ENCODE measurements at places on chromosomes 12 and 14.

DNA sequence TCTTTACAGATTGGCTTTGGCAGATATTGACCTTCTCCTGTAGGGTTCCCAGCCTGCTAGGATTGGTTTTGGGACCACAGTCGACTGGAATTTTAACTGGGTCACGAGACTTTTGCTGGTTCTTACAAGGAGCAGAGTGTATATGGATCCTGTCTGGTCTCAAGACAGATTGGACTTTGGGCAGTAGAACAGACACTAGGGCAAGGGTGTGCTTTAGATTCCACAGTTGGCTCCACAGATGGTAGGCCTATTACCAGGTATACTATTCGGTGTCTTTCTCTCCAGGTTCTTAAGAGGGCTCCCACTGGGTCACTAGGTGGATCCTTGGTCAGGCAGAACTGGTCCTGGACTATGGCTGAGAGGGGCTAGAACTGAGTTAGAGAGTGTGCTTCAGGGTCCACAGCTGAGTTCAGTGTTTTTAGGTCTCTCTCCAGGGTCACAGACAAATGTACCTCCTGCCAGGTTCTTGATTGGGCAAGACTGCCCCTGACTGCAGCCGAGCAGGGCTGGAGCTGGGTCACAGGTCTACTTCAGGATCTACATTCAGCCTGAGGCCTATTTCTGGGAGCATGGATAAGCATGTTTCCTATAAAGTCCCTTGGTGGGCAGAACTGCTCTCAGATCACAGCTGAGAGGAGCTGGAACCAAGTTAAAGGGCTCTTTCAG is 460.2 kb downstream of the TMEM117 start:
- no peak for DNase-seq

DNA sequence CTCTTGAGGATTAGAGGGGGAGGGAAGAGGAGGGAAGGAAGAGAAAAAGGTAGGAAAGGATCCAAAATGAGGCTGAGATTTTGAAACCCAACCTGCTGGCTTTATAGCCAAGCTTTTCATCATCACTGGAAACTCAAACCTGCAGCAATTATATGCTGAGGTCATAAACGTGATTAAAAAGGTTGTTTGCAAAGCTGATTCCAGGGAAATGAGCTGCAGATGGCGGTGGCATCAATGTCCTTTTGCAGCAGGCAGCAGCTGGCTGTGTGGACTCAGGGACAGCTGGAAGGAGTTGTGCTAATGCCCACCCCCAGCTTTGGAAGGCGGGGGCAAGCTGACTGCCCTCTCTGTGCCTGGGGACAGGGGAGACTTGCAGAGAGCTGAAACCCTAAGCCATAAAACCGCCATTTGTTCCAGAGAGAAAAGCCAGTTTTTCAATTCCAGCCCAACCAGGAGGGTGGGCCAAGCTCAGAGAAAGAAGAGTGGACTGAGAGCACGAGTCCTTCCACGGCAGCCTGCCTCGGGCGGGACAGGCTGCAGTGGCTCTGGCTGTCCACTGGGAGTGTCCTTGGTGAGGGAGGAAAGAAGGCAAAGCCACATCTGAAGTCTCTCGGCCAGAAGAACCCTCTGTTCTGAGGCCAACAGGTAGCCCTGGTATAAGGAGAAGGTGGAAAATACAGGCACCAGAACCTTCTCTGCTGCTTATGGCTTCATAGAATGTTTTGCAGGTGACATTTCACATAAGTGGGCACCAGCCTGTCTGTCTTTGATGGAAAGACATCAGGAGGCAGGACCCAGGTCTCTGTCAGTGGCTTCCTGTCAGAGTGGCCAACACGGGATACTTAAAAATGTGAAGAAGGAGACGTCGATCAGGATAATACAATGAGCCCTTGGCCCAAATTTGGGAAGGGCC is 90.7 kb downstream of the SINHCAF start:
- DNase-seq = peak; percentile 72

DNA sequence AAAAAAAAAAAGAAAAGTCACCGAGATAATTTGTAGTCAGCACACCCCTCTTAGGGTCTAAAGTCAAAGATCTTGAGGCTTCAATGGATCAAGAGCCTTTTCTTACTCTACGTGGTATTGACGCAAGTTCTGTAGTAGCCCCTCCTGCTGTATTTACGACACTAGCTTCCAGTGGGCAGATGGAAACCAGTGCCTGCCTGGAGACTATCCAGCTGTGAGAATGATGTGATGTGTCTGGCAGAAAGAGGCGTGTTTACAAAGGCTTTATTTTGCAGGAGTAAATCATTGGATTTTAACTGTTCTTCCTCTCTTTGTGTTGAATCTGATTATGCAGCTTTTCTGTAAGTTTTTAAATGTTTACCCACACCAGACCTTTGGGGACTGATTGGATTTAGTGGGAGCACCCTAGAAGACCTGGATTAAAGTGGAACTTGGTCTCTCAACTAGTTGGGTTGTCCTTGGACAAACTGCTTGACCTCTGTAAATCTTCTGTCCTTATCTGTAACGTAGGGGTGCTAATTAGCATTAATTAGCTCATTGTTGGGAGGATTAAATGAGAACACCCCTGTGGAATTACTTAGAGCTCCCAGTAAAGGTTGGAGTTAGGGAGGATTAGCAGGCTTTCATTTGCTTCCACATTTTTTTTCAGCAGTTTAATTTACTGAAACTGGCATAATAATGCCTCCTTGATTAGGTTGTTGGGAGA is 72.4 kb downstream of the RASSF3 start:
- no peak for DNase-seq

DNA sequence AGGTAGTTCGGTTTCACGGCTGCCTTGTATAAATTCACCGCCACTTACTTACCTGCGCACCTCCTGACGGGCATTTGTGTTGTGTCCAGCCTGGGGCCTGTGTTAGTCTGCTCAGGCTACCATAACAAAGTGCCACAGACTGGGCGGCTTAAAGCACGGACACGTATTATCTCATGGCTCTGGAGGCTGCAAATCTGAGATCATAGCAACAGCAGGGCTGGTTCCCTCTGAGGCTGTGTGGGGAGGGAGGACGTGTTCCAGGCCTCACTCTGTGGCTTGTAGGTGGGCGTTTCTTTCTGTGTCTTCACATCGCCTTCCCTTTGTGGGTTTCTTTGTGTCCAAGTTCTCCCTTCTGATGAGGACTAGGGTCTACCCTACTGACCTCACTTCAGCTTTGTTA is 93.5 kb upstream of the FZD10 start:
- DNase-seq = no peak

DNA sequence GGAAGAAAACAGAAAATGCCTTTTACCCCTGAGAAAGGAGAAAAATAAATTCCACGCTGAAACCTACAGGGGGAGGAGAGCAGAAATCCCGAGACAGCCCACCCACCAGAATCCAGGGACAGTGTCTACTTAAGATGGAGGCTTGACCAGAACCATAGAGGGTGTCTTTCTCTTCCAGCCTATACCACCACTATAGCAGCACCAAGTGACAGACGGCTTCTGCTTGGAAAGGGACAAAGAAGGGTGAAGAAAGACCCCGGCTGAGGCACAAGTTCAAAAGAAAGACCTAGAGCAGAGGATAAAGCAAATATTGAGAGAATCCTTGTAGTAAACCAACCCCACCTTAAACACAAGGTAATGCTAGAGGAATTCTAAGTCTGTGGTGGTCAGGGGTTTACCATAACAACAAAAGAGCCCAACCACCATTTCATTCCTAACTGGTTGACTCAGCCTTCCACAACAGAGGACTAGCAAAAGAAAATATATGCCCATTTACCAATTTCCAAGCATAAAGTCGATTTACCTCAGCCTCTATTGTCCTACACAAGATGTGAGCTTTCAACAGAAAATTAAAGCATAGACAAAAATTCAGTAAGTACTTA is 105.3 kb upstream of the FOXG1 start:
- DNase-seq = no peak
